ENCODE measurements at places on chromosomes 1 and 21.
A peak's percentile ranks its signal among the peaks of the same experiment; 100 is the strongest.

- no peak for DNase-seq
Observed at GRCh38 chr1:7408771-7409150, 362.3 kb upstream of the VAMP3 start.

DNA sequence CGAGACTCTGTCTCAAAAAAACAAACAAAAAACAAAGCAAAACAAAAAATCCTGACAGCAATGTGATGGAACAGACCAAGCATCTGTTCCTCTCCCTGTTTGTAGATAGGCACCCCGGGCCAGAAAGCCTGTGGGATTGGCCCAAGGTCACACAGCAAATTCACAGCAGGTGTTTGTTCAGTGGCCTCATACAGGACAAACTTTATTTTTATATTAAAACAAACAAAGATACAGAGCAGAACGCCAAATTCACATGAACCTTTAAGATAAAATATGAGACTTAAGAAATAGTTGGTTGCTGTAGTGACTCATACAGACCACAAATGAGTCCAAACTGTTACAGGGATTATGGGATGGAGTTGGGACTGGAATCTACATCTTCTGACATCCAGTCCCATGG is 2.3 kb upstream of the CELA2A start:
- no peak for DNase-seq

- no peak for DNase-seq
Observed at GRCh38 chr1:244860078-244860477, 4.3 kb downstream of the HNRNPU start.

DNA sequence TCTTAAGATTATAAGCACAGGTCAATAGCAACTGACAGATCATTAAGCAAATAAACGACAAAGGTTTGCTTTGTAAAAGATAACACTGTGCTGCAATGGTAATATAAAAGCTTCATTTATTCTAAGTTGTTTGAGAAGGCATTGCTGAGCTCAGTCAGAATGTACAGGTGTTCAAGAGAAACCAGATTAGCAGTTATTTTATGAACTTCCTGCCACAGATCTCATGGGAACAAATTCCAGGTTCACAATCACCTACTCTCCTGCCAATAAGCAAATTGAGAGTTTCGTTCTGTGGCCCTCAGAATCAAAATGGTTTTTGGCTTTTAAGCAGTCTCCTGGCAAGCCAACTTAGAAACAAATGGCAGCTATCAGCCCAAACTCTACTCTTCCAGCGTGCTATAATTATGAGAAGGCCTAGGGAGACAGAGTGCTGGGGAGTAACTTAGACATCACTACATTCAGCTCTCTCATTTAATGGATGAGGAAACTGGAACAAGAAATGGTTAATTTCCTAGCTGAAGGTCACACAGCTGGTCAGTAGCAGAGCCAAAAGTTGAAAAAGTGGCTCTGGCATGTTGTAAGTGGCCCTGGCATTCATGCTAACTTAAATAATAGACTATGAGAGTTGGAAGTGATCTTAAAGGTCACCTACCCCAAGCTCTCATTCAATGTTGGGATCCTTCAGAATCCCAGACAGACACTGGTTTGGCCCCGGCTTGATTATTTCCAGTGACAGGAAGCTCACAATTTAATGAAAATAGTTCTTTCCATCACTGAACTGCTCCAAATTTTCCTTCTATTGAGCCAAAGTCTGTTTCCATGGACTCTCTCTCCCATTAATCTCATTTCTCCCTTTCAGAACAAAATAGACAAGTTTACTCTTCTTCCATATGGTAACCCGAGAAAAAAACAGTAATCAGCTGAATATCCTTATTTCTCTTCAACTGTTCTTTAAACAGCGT is 82.6 kb upstream of the EDEM3 start:
- no peak for DNase-seq

DNA sequence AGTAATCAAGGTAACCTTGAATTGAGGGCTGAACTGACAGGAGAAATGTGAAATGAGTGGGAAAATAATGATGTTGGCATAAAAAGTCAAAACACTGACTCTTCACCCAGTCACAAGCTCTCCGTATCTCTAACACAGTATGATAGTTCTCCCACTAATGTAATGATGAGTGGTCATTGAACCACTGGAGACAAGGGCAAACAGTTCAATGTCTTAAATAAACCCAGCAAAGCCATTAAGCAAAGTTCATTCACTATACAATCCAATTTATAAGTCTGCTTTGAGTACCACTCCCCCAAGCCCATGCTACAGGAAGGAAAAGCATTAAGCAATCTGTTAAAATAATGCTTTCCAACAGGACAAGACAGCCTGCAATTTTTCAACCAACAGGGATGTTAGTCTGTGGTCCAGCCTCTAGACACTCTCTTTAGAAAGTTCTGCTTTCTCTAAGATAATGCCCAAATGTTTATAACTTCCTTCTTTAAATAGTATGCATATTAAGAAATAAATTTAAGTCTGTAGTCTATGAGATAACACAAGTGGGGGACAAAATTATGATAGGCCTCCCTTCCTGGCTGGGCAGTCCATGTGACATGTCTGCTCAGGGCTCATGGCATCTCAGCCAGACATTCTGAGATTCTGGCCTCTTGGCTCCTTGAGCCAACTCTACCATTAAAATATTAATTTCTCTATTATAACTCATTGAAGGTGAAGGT is 25.5 kb upstream of the DDAH1 start:
- peak; percentile 68 for DNase-seq

DNA sequence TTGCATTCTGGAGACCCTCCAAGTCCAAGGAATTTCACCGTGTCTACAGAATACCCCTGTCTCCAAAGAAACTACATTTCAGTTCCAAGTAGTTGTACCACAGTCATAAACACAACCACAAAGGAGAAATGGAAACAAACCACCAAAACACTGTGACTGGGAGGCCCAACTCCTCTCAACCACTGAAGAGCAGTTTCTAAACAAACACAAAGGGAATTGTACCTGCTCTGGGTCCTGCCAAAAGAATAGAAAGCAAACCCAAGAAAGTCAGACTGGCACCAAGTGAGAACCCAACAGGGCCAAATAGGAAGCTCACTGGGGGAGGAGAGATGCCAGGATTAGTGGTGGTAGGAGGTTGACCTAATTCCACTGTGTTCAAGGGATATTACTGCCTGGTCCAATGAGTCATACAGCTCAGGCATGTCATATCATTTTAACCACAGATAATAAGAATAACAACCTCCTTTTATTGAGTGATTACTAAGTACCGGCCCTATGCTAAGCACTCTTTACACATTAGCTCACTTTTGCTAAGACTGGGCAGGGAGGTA is 123.9 kb upstream of the PPP2R5A start:
- DNase-seq = peak; percentile 65

All from hematopoietic multipotent progenitor cell treated with erythropoietin and hydrocortisone succinate and interleukin-3 and kit ligand, for 4 days (in vitro differentiated cells).